ENCODE measurements at places on chromosomes 7 and 10. TPM values are rescaled to one million over a fixed set of nuclear protein-coding genes. Genes with fewer than 3 reads are reported as not detected.

The PARD3 gene
- polyA plus RNA-seq: 26.3 TPM

- peak; percentile 93 for DNase-seq
Observed at GRCh38 chr7:77331938-77332695, 84.0 kb downstream of the GSAP start.

DNA sequence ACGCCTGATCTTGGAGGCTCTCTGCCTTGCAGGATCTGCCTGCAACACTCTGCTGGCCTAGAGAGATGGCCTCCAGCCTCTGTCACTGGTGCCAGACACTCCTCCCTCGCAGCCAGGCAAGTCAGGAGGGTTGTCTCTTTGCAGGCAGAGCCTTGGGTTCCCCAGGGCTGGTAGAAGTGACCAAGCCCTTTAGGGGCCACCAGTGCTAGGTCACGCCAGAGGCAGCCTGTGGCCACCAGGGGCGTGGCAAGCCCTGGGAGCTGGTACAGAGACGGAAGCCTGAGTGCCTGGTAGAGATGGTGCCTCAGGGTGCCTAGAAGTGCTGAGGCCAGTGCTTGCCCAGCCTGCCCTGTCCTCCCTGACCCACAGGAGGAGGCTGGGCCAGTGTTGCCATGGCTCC, 9.1 kb downstream of the ADCYAP1R1 start:
- no peak for DNase-seq

GRCh38 chr10:118745056-118745455, 9.7 kb downstream of the CACUL1 start:
- DNase-seq: no peak

The DPP6 gene
- polyA plus RNA-seq: 0.08 TPM

DNA sequence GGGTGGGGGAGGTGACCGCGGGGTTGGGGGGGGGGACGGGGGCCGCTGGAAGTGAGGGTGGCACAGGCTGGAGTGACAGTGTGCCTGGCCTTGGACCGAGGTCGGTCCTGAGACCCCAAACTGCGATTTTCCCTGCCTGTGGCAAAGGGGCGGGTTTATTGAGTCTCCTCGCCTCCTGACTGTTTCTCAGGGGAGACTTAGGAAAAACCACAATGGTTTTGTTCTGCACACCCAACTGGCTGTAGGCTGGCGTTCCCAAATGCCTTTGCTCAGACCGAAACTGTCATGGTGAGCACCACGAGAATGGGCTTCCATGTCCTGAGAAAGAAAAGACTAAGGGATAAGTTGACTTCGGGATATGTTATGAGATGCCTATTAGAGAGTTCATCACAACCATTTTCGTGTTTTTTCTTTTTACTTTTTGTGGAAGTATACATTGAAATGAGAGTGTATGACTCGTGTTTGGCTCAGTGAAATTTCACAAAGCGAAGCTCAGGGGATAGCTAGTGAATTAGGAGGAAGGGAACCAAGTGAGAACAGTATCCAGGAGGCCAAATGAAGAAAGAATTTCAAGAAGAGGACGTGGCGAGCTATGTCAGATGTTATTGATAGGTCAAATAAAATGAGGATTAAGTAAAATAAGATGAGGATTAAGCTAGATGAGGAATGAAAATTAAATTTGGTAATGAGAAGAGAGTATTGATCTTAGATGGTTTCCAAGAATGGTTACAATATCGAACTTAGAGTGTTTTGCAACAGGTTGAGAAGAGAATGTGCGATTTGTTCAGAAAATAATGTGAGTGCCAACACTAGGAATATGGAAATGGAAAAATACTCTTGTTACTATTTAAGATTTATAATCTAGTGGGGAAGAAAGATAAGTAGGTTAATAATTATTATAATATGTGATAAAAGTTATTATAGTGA, 918 bp downstream of the NET1 start:
- DNase-seq: peak; percentile 35

- DNase-seq: no peak
Observed at GRCh38 chr10:88715517-88715916, 9.5 kb downstream of the LIPK start.

DNA sequence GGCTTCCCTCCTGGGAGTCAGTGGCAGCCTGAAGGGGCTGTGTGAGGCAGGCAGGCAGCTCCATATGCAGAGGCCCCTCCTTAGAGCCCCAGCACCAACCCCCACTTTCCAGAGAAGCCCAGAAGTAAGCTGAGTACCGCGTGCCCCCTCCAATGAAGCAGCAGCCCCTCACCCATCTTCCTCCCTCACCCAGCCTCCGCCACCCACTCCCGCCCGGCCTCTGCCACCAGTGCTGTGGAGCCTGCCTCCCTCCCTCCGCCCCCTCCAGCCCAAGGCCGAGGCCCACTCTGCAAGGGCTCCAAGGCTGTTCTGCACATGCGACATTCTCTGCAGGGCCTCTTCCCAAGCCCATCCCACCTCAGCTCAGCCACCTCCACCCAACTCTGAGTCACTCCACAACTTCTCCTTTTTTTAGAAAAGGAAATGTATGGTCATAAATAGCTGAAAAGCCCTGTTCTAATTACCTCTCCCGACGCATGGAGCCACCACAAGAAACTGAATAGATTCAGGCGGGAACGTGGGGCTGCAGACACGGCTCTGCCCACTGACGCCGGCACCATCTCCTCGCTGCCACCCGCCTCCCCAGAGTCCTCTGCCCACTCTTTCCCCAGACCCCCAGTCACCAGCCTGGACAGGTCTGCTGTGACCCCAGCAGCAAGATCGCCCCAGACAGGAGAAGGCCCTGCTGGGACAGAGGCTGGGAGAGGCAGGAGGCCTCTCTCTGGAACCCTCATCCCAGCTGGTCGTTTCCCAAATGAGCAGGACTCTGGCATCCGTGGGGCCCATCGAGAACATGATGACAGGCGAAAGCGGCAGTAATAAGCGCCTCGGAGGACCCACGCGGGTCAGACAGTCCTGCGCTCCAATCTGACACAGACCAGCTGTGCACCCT, 213.9 kb downstream of the MAD1L1 start:
- no peak for DNase-seq

The TEX47 gene
- not detected for polyA plus RNA-seq

The BRI3 gene
- polyA plus RNA-seq: 615 TPM

The NEUROD6 gene
- not detected for polyA plus RNA-seq

All from lung (tissue), 17 donors.